ENCODE measurements at places on chromosomes 12 and 14. TPM values are rescaled to one million over a fixed set of nuclear protein-coding genes. Genes with fewer than 3 reads are reported as not detected.

DNA sequence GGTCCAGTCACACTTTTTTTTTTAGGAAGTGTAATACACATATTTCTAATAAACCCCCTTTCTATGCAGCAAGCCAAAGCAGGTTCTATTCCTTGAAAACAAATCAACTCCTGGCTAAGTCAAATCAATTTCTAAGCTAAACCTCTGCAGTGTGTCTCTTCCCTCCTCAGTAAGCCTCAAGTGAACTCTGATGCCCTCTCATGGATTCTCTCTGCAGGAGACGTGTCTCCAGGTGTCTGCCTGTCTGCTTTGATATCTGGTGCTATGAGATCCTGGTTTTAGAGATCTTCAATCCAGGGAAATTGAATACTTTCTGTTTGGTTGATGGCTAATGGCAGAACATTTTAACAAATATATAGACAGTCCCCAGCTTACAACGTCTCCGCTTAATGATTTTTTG lies 791.7 kb downstream of the AACS start:
- DNase-seq: no peak

The RPL10L gene
- total RNA-seq: not detected

The FICD gene
- 6.8 TPM for total RNA-seq

DNA sequence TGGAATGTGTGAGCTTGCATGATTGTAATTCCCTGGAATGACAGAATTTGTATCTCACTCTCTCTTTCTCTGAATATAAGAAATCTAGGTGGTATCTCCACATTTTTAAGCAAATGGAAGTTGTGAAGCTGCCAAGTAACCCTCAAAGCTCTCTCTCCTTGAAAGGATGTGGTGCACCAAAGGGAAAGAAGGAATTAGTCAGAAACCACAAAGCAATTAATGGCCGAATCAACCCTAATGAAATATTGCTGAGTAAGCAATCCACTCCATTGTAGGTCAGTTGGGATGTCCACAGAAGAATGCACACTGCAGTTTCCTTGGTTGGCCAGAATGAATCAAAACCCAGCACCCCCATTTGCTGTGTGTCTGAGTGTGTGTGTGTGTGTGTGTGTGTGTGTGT lies 153.5 kb downstream of the KCNA5 start:
- no peak for DNase-seq

DNA sequence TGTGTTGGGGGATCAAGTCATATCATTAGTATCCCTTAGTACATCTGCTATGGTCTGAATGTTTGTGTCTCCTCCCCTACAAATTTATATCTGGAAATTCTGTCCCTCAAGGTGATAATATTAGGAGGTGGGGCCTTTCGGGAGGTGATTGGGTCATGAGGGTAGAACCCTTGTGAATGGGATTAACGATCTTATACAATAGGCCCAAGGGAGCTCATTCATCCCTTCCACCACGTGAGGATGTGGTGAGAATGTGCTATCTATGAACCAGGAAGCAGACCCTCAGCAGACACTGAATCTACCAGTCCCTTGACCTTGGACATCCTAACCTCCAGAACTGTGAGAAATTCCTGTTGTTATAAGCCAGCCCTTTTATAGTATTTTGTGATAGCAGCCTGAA lies 110.7 kb downstream of the PTCSC3 start:
- no peak for DNase-seq

- DNase-seq: no peak
Measured at GRCh38 chr12:98007963-98008362, 507.4 kb upstream of the TMPO start.

GRCh38 chr12:112584266-112584722 lies 165.5 kb downstream of the PTPN11 start:
- no peak for DNase-seq

DNA sequence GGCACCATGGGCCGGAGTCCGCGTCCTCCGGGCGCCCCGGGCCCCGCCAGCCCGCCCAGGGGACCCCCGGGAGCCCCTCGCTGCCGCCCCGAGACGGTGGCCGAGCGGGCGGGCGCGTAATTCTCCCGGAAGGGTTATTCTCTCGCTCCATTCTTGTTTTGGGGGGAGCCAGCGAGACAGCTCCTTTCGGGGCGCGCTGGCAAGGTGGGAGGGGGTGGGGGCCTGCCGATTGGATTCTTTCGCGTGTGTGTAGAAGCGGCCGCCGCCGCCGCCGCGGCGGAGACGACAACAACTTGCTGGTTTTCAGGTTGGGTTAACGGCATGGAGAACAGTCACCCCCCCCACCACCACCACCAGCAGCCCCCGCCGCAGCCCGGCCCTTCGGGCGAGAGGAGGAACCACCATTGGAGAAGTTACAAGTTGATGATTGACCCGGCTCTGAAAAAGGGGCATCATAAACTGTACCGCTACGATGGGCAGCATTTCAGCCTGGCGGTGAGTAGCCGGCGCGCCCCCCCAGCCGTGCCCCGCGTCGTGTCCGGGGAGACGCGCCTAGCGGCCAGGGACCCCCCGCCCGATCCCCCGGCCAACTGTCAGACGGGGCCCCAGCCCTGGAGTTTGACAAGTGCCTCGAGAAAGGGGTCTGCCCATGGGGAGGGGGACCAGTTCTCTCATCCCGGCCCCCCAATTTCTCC lies 755 bp downstream of the SETD1B start:
- DNase-seq: peak; percentile 56

Measured in activated CD4-positive, alpha-beta T cell treated with anti-CD3 and anti-CD28 coated beads, Interleukin-2, amount 10 ng/mL, durations not matched to agents 7 days and 5 days (primary cell).